ENCODE measurements at places on chromosomes 16 and 17.
A peak's percentile ranks its signal among the peaks of the same experiment; 100 is the strongest.

- no peak for DNase-seq
Observed at GRCh38 chr17:37389160-37389559, 13.4 kb downstream of the C17orf78 start.

DNA sequence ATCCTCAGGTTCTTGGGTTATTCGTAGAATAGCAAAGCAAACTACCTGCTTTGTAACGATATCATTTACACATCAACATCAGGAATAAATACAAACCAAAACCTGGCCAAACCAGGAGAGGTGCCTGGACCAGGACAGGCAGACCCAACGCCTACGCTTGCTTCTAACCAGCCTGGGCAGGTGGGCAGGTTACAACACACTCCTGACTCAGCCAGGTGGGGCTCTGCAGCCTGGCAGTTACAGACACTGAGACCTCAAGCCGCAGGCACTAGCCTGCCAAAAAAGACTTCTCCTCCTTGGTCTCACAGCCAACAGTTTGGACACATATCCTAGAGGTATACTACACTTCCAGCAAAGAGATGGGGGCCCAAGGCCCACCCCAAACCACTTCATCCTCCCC lies 14.0 kb downstream of the ANKRD11 start:
- no peak for DNase-seq

DNA sequence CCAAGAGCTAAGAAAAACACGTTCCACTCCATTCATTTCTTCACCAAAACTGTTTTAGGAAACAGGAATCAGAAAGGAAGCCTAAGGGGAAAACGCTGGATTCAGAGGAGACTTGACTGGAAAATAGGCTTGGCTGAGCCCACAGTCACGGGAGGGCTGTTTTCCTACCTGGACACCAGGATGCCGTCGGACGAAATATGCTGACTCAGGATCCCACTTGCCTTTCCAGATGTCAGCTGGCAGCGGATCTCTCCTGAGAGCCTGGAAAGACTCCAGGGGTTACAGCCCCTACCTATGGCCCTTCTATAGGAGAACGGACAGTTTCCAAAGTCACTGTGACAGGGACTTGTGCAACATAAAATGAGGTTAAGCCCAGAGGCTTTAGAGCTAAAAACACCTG lies 245.1 kb downstream of the C16orf95 start:
- DNase-seq, result no peak

DNA sequence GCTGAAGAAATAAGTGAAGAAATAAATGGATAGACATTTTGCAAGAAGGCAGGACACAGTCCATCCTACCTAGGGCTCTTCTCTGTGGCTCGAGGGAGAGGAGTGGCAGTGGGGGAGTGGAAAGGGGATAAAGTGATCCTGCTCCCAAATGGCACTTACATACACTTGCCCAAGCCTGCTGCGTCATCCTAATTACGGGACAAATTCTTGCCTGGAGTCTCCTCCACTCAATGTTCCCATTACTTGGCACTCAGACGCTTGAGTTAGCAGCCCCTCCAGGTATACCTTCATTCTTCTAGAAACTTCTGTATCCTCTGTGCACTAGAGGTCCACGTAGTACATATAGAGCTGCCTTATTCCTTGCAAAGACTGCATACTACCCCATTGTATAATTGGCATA lies 15.7 kb upstream of the MAP3K14 start:
- DNase-seq, result no peak

GRCh38 chr16:69469807-69470561 lies 45.6 kb downstream of the CYB5B start:
- no peak for DNase-seq

- peak; percentile 68 for DNase-seq
Observed at GRCh38 chr17:48539177-48539576, 5.7 kb downstream of the HOXB2 start.

- no peak for DNase-seq
Observed at GRCh38 chr17:38753071-38753506, 548 bp downstream of the PSMB3 start.

GRCh38 chr17:58330997-58331814 lies 2.6 kb upstream of the TSPOAP1 start:
- no peak for DNase-seq

- no peak for DNase-seq
Observed at GRCh38 chr17:74713171-74713755, 540 bp upstream of the CD300LF start.

DNA sequence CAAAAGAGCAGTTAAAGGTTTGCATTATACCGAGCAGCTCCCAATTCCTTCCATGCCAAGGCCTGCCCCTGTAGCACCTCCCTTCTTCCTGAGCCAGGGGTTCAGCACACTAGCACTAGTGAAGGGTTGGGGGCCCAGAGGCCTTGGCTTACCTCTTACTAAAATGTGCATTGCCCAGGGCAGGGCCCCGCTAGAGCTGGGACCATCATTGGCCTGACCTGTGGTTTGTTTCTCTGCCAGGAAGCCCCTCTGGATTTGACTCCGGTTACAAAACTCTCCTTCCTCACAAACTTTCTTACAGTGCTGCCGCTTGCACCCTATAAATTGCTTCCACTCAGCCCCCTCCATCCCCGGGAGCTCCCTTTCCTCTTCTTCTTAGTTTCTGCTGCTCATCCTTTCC lies 33.8 kb downstream of the MPRIP start:
- DNase-seq, result no peak

GRCh38 chr17:62673614-62674362 lies 46.3 kb downstream of the MRC2 start:
- no peak for DNase-seq

Data from BJ (cell line).